GM13976 (cell line): ENCODE measurements at places on chromosomes 5 and 9.

GRCh38 chr9:33742519-33742918, 52.8 kb upstream of the PRSS3 start:
- DNase-seq, result no peak

DNA sequence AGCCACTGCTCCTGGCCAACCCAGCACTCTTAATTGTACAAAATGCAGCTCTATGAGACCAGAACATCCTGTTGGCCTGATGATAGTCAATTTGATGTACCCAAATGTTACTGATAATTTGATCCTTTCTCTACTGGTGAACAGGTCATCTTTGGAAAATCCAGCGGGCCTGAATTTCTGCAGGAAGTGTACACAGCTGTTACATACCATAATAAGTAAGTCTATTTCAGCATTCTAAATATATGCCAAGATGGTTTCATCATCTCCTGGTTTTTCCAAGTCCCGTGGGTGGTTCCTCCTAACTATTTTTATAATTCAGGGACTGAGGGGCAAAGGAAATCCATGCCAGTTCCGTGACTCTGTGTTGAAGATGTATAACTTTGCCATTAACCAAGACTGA, 155.4 kb downstream of the DOCK8 start:
- no peak for DNase-seq

DNA sequence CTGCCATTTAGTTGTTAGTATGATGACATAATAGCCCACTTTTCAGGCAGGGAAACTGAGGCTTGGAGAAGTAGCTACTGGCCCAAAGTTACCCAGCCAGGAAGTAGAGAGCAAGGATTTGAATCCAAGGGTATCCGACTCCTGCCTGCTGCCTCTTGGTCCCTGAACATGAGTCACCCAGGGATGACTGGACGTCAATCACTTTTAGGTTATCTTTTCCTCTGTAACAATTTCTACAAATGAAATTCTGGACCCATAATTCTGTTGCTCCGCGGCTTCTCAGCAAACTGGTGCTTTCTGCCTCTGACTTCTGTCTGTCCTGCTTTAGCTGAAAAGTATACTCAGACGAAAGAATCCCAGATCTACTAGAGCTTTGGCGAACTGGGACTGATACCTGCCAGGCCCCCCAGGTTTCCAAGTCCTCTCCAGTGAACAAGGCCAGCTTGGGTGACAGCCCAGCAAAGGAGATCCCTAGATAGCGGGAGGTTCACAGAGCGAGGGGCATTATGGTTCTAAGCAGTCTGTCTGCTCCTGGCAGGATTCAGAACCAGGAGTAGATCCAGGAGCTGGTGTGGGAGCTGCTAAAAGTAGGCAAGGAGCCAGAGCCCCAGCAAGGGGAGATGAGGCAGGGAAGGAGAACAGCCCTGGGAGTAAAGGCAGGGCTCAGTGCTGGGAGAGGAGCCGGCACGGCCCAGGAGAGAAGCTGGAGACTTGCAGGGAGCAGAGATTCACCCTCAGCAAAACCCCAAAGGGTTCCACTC, 20.6 kb downstream of the OLFML2A start:
- no peak for DNase-seq

- no peak for DNase-seq
Measured at GRCh38 chr9:95382433-95382832, 64.9 kb upstream of the FANCC start.

GRCh38 chr5:88821161-88821560, 61.8 kb downstream of the MEF2C start:
- DNase-seq, result no peak

DNA sequence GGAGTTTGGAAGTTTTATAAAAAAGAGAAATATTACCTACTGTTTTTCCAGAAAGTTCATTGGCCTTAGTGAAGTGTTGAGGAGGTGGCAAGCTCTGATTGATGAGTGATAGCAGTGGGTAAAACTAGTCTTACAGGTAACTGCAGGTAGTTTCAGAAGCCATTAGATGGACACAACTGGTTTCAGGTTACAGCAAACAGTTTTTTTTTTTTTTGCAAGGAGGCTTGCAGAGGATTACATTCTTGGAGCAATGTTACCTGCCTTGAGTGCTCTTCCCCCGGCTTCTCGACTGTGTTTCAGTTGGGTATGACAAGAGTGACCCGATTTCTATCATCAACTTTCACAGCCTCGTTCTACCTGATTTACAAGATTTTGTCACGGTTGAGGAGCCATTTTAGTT, 333.4 kb downstream of the YTHDC2 start:
- DNase-seq, result no peak

DNA sequence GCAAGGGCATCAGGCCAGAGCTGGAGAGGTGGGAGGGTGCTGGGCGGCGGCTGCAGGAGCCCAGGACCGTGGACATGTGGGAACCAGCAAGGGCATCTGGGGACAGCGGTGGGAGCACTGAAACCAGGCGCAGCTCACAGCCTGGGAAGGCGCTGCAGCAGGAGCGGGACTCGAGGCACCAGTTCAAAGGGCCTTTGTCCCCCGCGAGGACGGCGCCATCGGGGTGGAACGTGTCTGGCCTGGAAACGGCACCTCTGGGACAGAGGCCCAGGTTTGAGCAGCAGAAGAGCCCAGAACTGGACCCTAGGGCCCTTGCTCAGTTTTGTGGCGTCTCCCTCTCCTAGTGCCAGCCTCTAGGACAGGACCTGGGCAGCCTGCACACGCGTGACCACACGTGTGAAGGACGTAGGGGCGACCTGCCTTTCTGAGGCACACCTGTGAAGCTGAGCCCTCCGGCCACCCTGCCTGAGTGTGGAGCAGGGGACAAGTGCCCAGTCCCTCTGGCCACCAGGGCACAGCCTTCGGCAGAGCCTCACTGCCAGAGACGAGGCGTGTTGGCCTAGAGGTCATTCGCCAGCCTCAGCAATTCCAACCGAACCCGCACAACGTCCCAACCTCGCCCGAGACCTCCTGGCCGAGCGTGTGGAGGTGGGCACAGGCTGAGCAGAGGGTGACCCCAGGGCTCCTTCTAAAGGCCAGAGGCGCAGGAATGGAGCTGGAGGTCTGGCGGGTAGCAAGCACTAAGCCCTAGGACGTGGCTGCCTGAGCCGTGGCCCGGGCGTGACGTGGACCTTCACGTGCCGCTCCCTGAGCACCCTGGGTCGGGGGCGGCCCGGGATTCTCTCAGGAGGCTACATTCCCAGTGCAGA, 2.2 kb upstream of the TMEM210 start:
- no peak for DNase-seq

DNA sequence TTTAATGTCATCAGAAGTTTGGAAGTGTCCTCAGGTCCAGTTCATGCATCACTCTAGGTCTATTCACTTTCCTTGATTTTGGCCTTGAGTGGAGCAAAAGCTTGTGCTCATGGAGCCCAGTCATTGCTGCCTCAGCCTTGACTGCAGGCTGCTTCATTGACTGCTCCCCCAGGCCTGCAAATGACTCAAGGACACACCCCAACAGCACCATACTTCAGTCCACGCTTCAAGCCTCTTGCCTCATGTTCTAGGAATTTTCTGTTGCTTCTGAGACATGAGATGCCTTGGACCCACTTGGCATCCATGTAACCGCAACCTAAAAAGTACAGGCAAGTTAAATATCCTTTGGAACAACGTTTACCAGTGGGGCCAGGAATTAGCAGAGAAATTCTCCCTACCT, 193.7 kb downstream of the PIK3R1 start:
- DNase-seq, result no peak

GRCh38 chr5:38831909-38832308, 13.9 kb upstream of the OSMR start:
- DNase-seq, result no peak

GRCh38 chr5:81728301-81728700, 22.6 kb downstream of the SSBP2 start:
- DNase-seq, result no peak

DNA sequence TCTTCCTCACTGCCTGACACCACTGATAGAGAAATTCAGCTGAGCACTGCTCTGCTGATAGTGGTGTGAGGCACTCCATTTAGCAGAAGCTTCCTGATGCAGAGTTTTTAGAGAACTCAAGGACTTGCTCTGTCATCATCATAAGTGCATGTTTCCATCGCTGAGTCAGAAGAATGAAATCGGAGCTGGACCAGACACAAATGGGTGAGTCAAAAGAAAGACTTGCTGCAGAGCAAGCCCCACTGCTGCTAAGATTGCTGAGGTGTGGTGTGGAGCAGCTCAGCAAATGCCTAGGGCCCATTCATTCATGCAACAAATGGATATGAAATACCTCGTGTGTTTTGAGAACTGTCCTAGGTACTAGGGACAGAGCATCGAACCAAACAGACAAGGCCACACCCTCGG, 410.2 kb upstream of the SLC30A5 start:
- DNase-seq, result no peak

GRCh38 chr5:75656311-75657003, 45.2 kb downstream of the ANKDD1B start:
- DNase-seq, result no peak

GRCh38 chr5:10059556-10059955, 190.1 kb downstream of the ATPSCKMT start:
- DNase-seq, result no peak

DNA sequence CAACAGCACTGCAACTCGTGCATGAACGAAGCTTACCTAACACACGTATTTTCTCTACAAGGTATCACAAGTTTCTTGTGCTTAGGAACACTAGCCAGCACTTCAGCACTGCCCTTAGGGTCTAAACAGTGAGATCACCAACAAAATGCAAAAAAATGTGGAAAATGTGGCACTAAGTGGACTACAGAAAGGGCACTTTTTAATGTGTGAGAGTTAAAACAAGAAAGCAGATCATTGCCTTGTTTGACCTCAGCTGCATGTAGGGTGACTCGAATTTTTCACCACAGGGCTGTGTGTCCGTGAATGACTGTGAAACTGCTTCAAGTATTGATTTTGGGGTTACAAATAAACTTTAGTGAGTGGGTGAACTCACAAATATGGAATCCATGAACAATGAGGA, 90.5 kb downstream of the MARCHF3 start:
- DNase-seq, result no peak

- no peak for DNase-seq
Measured at GRCh38 chr5:141745390-141745789, 63.4 kb upstream of the ARAP3 start.

- DNase-seq, result no peak
Measured at GRCh38 chr5:10789726-10790125, 28.7 kb upstream of the DAP start.

GRCh38 chr9:91557327-91557726, 133.7 kb upstream of the NFIL3 start:
- DNase-seq, result no peak

GRCh38 chr5:15252331-15252730, 247.6 kb upstream of the FBXL7 start:
- no peak for DNase-seq

DNA sequence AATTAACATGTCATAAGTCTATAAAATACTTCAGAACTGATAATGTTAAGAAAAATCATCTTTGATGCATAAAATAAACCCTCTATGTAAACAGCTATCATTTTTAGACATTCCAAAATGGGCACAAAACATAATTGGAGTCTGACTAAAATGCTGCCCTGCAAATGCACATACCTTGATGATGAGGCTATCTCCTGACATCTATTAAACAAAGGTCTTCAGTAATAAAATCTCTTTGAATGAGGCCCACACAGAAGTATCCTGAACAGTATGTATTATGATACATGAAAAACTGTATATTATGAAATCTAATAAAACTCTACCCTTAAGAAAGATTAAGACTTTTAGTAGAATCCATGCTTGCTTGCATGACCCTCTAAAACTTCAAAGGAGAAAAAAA, 66.1 kb downstream of the FBXL17 start:
- no peak for DNase-seq

GRCh38 chr5:133363807-133364587, 248.3 kb downstream of the FSTL4 start:
- DNase-seq, result no peak

DNA sequence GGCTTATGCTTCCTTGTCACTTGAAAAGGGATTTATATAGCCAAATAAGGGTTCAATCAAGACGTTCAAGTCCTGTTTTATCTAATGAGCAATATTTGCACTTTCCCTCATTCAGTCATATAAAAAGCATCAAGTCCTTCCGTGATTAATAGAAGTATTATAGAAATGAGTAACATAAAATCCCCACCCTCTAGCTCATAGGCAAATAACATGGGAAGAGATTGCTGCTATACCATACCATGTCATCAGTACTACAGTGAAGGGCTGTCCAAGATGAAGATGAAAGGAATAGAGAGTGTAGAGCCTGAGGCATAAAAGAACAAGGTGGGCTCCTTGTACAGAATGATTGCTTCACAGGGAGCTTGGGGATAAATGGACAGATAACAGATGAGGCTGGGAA, 20.4 kb upstream of the PAPPA start:
- DNase-seq, result no peak

- DNase-seq, result no peak
Measured at GRCh38 chr5:90641528-90641927, 82.9 kb downstream of the ADGRV1 start.

GRCh38 chr9:37623267-37623666, 27.5 kb upstream of the FRMPD1 start:
- no peak for DNase-seq

DNA sequence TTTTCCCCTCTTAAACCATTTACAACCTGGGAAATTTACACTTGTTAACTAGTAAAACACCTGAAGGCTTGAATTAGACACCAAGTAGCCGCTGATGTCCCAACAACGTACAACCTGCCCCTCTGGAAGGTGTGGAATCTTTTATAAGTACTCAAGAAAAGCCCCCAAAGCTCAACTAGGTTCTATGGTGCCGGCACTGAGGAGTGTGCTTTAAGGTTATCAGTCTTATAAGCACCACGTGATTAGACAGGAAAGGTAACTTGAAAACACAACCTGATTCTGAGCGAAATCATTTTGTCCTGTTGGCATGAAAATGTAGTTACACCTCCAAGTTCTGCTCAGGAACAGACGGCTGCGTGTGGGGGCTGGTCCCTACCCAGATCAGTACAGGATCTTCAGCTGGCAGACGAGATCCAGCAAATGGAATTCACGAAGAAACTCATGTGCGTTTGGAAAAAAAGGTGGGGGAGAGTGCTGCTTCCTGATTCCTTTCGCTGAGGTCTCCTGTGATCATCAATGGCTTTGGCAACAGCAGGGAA, 195.5 kb downstream of the MEF2C start:
- no peak for DNase-seq

DNA sequence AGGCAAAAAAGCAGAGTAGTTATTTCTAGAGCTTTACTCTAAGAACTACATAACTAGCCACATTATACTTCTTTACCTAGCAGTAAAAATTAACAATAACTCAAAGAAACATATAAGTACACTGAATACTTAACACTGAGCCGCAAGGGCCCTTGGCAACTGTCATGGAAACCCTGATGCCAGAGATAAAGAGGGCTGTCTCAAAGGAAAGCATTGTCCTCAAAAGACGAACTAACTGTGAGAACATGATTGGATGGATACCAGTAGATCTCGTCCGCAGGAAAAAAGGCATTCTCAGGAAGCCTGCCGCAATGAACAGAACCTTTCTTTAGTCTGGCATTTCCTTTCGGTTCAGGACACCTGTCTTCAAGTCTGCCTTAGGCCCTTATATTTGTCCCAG, 379.0 kb upstream of the SLC30A5 start:
- no peak for DNase-seq

GRCh38 chr9:88498880-88499279, 36.1 kb upstream of the NXNL2 start:
- DNase-seq, result no peak
